ENCODE measurements at places on chromosomes 11 and 22. TPM values are rescaled to one million over a fixed set of nuclear protein-coding genes. Genes with fewer than 3 reads are reported as not detected.
A peak's percentile ranks its signal among the peaks of the same experiment; 100 is the strongest.

Gene OR51B2
- total RNA-seq, result not detected

Gene ANKK1
- total RNA-seq, result 4.6 TPM

Gene SPI1
- 3.4 TPM for total RNA-seq

Gene HBD
- not detected for total RNA-seq

Gene OR52I1
- not detected for total RNA-seq

Gene SHANK3
- total RNA-seq, result not detected

Gene C11orf52
- not detected for total RNA-seq

Gene IGLL1
- not detected for total RNA-seq

DNA sequence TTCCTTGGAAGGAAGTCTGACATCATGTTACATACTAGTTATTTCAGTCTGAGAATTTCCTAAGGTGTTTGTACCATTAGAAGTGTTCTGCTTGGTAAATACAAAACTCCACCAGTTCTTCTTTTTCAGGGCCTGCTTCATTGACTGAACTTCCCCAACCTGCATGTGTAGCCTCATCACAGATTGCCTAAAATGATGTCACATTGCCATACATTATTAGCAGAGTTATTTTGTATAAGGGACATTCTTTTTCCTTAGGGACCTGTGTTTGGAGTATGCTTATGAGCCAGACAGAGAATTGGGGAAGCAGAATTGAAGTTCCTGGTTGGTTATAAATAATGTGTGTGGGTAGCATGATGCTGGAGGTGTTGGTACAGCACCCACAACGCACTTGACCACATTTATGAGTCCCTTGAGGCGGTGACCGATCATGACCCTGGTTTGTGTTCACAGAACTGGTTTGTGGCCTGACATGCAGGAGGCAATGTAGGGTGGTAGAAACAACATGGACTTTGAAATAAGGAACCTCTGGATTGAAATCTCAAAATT, 16.4 kb upstream of the MMP7 start:
- peaks cover 5% of the 10 kb centered on the region for H3K4me1 ChIP-seq
- H3K36me3 ChIP-seq, result no peaks in the 10 kb centered on the region
- no peaks in the 10 kb centered on the region for H3K27me3 ChIP-seq
- no peak overlapping the region for H3K4me3 ChIP-seq
- DNase-seq, result no peak

DNA sequence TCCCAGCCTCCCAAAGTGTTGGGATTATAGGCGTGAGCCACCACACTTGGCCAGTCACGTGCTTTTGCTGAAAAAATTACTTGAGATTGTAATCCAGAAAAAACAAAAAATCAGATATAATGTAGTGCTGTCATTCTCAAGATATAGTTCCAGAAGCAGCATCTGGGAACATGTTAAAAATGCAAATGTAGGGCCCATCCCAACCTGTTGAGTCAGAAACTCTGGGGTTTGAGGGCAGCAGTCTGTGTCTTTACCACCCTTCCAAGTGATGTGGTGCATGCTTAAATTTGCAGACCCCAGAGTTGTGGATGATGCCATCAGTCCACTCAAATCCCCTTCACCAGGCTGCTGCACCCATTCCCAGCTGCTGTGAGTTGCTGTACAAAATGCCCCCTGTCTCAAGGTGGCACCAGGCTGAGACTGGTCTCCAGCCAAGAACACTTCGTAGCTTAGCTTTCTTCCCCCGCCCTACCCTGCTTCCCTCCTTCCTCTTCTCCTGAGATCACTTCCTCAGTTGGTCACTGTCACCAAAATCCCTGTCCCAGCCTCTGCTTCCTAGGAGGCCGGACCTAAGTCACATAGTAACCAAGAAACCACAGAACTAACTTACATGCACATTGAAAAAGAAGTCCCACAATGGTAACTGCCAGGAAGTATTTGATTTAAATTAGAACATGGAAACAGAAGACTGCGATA, 18.2 kb upstream of the ARRB1 start:
- H3K4me3 ChIP-seq, result peak overlapping the region; percentile 69
- H3K27me3 ChIP-seq, result no peaks in the 10 kb centered on the region
- H3K4me1 ChIP-seq, result peaks cover 6% of the 10 kb centered on the region
- H3K27ac ChIP-seq, result peak overlapping the region; percentile 86

GRCh38 chr11:488062-488461, 19.0 kb downstream of the RNH1 start:
- no peak overlapping the region for H3K4me3 ChIP-seq
- no peak for DNase-seq
- no peaks in the 10 kb centered on the region for H3K4me1 ChIP-seq
- H3K27ac ChIP-seq, result no peak overlapping the region

DNA sequence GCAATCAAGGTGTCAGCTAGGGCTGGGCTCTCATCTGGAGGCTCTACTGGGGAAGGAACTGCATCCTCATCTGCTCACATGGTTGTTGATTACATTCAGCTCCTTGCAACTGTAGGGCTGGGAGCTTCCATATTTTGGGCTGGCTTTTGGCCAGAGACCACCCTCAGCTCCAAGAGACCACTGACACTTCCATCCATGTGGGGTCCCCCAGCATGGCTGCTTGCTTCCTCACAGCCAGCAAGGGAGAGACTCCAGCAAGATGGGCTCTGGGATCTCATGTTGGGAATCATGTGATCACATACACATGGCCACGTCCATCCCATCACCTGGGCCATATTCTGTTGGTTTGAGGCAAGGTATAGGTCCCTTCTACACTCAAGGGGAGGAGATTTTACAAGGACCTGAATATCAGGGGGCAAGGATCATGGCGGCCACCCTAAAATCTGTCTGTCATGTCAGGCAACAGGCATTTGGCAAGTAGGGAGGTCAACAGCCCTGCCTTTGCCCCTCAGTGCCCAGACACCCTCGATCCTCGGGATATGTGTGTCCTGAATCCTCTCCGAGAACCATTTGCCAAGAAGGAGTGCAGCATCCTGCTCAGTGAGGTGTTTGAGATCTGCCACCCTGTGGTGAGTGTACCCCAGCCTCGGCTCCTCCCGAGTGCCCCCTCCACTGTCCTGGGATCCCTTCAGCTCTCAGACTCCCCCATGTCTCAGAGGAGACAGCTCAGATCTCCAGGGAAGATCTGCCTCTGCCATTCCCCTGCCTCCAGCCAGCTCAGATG, 48.7 kb downstream of the OTOG start:
- no peak overlapping the region for H3K4me3 ChIP-seq
- DNase-seq, result no peak
- H3K36me3 ChIP-seq, result no peaks in the 10 kb centered on the region
- no peak overlapping the region for H3K27ac ChIP-seq
- H3K27me3 ChIP-seq, result peaks cover 11% of the 10 kb centered on the region

GRCh38 chr22:50270666-50271394, 650 bp upstream of the MAPK11 start:
- peak overlapping the region; percentile 83 for H3K4me3 ChIP-seq
- H3K27me3 ChIP-seq, result no peaks in the 10 kb centered on the region
- no peaks in the 10 kb centered on the region for H3K36me3 ChIP-seq
- H3K27ac ChIP-seq, result no peak overlapping the region
- H3K4me1 ChIP-seq, result peaks cover 23% of the 10 kb centered on the region

- H3K4me3 ChIP-seq, result no peak overlapping the region
Observed at GRCh38 chr22:38309614-38310517, 7.4 kb downstream of the CSNK1E start.

- H3K27me3 ChIP-seq, result peaks cover 69% of the 10 kb centered on the region
- H3K36me3 ChIP-seq, result peaks cover 8% of the 10 kb centered on the region
- no peak overlapping the region for H3K27ac ChIP-seq
- H3K4me1 ChIP-seq, result peaks cover 17% of the 10 kb centered on the region
- no peak overlapping the region for H3K4me3 ChIP-seq
Observed at GRCh38 chr11:125167292-125167953, 2.9 kb downstream of the PKNOX2 start.

DNA sequence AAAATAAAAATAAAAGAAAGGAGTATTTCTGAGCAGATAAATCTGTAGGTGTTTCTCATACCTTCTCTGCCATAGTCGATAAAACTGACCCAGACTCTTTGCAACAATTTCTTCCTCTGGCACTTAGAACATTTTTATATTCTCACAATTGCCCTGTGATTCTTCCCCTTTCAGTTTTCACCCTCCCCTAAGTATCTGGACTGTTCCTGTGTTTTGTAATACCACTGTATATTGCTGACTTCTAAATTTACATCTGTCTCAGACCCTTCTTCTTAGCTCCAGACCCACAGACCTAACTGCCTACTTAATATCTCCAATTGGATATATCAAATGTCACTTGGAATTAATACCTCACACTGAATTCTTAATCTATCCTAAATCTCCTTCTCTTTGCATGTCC, 133.4 kb upstream of the DDI1 start:
- peaks cover 18% of the 10 kb centered on the region for H3K4me1 ChIP-seq
- no peak overlapping the region for H3K4me3 ChIP-seq
- no peak for DNase-seq
- no peak overlapping the region for H3K27ac ChIP-seq
- H3K36me3 ChIP-seq, result no peaks in the 10 kb centered on the region
- H3K27me3 ChIP-seq, result peaks cover 4% of the 10 kb centered on the region

DNA sequence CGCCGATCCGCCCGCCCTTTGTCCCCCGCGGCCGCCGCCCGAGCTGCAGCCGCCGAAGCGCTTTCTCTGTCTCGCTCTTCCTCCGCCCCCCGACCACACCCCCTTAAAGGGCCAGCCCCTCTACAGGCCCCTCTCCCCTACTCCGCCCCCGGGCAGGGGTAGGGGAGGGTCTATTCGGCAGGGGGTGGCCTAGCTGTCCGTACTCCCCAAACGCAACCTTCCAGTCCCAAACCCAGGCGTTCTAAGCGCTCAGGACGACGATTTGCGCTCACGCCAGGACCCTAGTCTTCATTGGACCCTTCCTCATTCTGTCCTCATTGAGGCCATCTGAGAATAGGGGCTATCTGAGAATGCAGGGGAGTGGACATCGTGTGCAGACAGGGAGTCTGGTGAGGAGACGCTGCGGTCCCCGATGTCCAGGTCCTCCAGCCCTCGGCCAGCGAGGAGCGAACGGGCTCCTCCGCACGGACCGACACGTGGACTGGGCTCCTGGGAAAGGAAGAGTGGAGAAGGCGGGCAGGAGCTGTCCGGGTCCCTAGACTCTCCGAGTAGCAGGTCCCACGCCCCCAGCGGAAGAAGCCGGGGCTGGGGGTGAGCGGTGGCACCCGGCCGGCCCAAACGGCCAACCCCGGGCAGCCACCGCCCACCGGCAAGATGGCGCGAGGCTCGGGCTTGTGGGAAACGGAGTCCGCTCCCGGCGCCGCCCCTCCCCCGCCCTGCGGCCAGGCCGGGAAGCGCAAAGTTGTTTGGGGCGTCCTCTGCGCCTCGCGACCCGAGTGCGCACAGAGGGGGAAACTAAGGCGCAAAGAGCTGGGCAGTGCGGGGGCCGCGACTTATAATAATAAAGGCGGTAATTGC, at the start of gene PPP1R14B:
Gene PPP1R14B, minus strand, starts transcription at position 73 of the 858 bp plus-strand sequence. CDS start 270 bp downstream, outside the sequence.
- H3K36me3 ChIP-seq, result no peaks in the 10 kb centered on the region
- H3K4me3 ChIP-seq, result peak within 1 kb of the TSS; percentile 85
- H3K27me3 ChIP-seq, result no peaks in the 10 kb centered on the region
- H3K27ac ChIP-seq, result peak within 1 kb of the TSS; percentile 80
- peak; percentile 57 for DNase-seq

DNA sequence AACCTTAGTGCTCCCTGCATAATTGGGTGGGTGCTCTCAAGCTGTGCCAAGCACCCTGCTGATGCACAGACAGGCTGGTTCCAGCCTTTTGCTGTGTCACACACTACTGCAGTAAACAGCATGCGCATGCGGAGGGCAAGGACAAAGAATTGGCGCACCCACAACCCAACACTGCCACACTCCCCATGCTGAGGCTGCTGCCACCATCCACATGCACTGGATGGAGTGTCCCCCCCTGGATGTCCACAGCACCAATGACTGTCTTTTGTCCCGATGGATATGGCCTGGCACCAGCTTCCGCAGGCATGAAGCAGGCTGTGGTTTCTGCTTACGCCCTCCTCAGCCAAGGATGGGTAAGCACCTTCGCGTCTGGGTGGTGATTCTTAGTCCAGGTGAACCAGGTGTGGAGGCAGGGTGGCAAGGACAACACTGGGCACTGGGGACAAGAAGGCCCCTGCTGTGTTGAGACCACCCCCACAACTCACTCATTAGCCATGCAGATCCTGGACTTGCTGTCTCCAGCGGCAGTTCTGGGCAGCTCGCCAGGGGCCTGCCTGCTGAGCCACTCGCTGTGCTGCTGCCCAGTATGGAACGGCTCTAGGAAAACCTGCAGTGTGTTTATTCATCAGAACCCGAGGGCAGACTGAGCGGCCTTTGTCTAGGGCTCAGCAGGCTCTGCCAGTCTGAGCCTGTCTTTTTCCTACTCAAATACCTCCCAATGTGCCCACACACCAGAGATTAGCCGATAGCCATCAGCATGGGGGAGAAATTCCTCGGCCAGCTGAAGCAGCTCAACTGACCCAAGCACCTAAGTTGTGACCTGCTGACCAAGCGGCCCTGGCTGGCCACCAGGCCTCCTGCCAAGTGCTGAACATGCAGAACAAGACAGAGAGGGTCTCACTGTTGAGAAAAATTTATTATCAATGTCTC, 8.2 kb upstream of the NAP1L4 start:
- no peaks in the 10 kb centered on the region for H3K27me3 ChIP-seq
- peaks cover 49% of the 10 kb centered on the region for H3K36me3 ChIP-seq
- no peak overlapping the region for H3K27ac ChIP-seq

- H3K27me3 ChIP-seq, result peaks cover 10% of the 10 kb centered on the region
- no peak overlapping the region for H3K27ac ChIP-seq
- no peak for DNase-seq
Observed at GRCh38 chr11:124101737-124102136, 13.5 kb upstream of the VWA5A start.

DNA sequence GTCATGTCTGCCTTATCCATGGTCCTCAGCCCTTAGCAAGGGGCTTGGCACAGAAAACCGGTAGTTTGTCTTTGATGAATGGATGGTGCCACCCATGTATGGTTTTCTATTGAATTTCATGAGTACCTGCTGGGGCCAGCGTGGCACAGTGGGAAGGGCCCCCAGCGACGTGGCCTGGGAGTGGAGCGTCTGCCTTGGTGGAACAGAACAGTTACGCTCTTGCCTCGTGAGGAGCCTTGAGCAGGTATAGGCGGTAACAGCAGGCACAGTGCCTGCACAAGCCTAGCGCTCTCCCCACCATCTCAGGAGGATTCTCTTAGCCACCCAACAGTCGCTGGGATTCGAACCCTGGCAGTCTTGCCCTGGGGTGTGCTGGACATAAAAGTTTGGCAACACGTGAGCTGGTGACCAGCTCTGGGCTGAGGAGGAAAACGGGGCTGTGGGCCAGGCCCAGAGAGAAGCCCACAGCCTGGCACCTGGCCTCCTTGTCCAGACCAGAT, 3.0 kb upstream of the SSH3 start:
- H3K4me3 ChIP-seq, result peak overlapping the region; percentile 10
- peaks cover 24% of the 10 kb centered on the region for H3K4me1 ChIP-seq
- H3K36me3 ChIP-seq, result peaks cover 52% of the 10 kb centered on the region
- peak overlapping the region; percentile 50 for H3K27ac ChIP-seq
- no peak for DNase-seq

All from naive thymus-derived CD8-positive, alpha-beta T cell (primary cell).